ENCODE measurements at places on chromosomes 12 and 14.

- DNase-seq = no peak
Observed at GRCh38 chr14:23177181-23177580, 6.3 kb downstream of the SLC7A8 start.

DNA sequence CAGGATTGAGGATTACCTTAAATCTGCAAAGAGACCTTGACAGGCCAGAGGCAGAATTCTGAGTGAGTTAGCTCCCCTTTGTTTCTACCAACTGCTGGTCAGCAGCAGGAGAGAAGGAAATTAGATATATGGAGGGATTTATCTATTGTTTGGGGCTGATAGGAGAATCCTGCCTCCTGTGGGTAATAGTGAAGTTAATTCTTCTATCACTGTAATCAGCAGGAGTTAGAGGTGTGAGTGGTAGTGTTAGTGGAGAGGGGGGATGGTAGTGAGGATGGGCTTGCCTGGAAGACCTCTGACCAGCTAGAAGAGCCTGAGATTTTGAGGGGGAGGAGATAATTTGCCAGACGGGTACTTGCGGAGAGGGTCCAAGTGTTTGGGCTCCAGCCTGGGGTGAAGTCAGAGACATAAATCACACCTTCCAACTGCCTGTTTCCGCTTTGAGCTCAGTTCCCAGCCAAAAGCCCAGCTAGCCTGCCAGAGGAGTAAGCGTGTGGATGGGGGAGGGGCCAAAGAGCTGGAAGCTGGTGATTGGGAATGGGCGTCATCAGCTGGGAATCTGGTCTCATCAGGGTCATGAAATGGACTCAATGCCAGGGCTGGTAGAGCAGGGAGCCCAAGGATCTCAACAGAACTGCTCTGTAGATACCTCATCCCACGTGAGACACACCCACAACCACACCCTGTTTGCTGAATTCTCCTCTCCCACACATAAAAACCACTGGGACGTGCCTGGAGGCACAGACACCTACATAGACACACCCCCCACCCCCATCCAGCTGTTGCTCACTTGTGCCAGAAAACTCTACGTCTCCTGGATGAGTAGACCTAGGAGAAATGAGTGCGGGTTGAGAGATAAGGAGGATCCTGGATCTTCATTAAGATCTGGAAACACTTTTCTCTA is 13.1 kb upstream of the ITGA5 start:
- no peak for DNase-seq

DNA sequence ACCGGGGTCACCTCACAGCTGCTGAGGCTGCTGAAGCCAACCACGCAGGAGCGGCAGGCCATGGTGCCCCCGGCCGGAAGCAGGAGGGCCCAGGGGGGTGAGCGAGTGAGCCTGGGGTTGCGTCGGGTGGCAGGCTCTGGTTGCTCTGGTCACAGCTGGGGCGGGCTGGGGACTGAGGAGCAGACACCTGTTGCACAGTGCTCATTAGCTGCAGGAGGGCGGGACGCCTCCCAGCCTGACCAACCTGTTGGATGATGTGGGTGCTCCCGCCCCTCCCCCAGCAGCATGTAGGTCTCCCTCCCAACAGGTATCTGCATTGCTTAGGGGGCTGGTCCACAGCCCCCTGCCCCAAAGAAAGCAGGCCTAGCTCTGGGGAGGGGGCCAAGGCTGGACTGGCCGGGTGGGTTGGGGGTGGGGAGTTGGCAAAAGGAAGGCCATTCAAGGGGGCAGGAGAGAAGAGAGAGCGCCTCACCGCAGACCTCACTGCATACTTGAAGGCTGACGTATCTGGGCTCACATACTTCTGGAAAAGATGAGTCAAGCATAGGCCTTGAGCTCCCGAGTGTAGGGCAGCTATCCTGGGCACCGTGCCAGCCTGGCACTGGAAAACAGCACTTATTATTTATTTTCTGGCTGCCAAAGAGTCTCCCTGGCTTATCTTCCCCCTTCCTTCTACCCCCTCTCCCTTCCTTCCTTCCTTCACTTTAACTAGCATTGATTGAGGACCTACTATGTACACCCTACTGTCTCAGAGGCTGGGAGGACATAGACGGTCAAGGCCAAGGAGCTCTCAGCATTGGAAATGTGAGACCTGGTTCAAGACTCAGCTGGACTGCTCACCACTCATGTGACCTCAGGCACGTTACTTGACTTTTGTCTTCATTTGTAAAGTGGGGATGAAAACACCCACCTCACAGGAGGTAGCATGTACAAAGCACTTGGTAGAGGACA is at the start of gene KRT80:
Gene KRT80 (minus strand): TSS at position 174 of the 951 bp plus-strand sequence. CDS start 112 bp downstream, at position 62.
- DNase-seq = peak; percentile 30

- DNase-seq = no peak
Observed at GRCh38 chr12:65495233-65495632, 216.8 kb downstream of the MSRB3 start.

DNA sequence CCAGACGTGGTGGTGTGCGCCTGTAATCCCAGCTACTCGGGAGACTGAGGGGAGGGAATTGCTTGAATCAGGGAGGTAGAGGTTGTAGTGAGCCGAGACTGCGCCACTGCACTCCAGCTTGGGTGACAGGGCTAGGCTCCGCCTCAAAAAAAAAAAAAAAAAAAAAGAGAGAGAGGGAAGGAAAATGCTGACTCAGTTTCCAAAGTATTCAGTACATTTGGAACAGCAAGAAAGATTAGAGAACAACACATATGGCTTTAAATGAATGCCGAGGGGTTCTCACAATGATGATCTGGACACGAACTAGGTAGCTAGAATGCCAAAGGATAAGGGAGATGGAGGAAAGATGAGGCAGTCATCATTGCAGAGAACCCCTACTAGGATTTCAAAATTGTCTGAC is 97.4 kb downstream of the NAV3 start:
- no peak for DNase-seq

DNA sequence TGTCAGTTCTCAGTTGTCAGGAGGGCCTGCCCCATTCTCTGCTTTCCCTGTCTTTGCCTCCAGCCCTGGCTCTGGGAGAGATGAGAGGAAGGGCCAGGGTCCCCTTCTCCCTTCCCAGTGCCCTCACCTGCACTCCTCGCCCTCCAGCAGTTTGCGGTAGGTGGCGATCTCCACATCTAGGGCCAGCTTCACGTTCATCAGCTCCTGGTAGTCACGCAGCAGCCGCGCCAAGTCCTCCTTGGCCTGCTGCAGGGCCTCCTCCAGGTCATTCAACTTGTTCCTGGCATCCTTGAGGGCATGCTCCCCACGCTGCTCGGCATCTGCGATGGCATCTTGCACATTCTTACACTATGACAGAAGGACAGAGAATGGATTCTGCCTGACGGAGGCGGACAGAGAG is 5.4 kb downstream of the KRT2 start:
- DNase-seq = no peak

DNA sequence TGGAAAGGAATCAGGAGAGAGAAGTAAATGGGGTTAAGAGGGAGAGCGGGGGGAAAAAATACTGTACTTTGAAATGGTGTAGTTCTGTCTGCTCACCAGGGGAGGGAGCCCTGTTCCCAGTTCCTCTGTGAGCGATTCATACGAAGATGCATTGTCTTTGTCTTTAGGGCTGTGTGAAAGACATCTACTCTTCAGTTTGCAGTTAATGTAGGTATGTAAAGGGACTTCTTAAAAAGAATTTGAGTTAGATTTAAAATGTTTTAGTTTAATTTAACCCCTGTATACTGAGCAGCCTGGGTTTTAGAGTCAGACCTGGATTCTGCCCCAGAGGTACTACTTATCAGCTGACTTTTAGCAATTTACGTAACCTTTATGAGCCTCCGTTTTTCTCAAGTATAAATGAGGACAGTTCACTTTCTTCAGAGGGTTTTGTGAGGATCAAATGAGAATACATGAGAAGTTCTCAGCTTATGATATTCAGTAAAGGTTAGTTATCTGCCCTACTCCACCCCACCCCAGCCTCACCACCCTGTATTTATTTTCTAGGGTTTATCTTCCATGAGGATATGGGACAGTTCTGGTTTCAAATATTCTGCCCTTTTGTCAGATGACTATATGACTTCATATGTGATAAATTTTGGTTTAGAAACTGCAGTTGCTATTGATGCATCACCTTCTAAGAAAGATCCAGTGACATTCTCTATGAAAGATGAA is 82.5 kb upstream of the EVL start:
- peak; percentile 35 for DNase-seq

- no peak for DNase-seq
Observed at GRCh38 chr12:2068653-2069052, 15.9 kb downstream of the CACNA1C start.

DNA sequence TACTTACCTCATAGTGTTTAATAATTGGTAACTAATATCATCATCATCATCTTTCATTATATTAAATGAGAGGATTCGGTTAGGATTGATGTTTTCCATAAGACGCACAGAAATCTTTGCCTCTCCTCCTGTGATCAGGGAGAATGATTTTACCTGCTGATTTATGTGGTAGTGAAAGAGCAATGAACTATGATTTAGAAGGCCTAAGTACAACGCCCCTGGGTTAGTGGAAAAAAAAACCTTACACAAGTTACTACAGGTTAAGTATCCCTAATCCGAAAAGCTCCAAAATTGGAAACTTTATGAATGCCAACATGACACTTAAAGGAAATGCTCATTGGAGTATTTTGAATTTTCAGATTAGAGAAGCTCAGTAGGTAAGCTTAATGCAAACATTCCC is 55.8 kb downstream of the ARID2 start:
- no peak for DNase-seq

GRCh38 chr12:5391653-5392052 is 40.3 kb upstream of the NTF3 start:
- no peak for DNase-seq

GRCh38 chr12:106238146-106238545 is 9.7 kb downstream of the CKAP4 start:
- DNase-seq = no peak

- DNase-seq = no peak
Observed at GRCh38 chr14:94373708-94374107, 14.7 kb downstream of the SERPINA1 start.

- no peak for DNase-seq
Observed at GRCh38 chr12:24966951-24967564, 18.2 kb upstream of the BCAT1 start.

DNA sequence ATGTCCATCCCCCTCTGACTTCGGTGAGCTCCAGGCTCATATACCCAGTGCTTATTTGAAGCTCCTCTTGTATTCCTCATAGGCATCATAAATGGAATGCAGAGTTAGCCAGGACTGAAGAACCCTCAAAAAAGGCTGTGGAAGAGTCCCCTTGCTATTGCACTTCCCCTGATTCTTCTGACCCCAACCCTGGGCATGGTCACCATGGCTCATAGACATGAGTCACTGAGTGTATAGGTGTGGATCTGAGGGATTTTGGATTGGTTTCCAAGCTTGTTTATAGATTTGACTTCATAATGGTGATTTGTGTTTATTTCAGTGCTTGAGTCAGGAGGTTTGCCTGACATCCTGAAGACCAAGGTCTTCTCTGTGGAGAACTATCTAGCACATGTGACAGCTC is 98.4 kb upstream of the SLC38A2 start:
- no peak for DNase-seq

DNA sequence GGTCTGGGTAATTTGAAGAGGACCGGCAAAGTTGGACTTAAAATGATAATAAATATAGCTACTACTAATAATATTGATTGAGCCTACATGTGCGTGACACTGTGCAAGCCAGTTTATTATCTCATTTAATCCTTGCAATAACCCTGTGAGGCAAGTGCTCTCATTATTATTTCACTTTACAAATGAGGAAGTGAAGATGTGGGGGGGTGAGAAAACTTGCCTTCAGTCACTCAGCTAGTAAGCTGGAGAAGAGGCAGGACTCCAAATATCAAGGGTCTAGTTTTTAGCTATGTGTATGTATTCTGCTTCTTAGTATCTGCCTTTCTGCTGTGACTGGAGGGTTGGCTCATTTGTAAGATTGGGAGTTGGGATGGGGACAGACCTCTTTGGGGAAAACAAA is 39.2 kb downstream of the NPAS3 start:
- no peak for DNase-seq

DNA sequence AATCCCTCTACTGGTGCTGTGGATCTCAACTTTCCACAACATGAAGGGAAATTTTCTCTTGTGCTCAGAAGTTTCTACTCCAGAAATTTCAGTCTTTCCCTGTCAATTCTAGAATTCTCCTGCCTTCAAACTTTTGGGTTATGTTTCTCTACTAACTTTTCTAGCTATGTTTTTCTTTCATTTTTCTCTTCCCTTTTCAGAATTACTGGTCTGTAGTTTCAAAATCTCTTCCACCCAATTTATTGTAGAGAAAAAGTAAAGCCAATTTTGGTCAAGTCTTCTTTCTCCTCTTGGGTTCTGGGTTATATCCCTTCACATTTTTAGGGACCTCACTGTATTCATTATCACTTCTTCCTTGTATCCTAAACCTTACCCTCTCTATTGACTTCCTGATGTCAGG is 18.9 kb downstream of the CNTN1 start:
- DNase-seq = no peak

DNA sequence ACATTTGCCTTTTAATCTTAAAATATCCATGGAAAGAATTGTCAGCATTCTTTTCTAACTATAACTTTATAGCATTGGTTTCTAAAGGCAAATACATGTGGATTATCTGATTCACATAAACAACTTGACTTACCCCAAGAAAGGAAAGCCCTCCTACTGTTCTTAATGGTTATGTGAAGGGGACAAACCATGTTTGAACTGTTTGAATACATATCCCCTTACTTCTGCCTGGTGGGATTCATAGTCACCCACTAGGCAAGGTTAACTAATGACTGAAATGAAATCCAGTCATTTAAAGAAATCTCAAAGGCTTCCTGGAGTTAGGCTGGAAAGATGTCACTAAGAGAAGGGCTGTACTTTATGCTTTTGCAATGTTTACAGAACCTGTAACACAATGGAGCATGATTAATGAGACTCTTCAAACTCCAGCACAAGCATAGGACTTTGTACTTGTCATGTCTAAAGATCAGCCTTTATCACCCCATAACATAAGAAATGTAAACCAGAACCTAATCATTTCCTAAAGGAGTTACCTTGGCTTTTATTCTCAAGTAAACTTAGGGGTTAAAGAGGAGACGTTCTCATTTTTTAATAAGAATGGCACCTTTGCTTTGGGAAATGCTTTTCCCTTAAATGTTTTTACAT is 10.2 kb upstream of the FLRT2 start:
- DNase-seq = no peak

DNA sequence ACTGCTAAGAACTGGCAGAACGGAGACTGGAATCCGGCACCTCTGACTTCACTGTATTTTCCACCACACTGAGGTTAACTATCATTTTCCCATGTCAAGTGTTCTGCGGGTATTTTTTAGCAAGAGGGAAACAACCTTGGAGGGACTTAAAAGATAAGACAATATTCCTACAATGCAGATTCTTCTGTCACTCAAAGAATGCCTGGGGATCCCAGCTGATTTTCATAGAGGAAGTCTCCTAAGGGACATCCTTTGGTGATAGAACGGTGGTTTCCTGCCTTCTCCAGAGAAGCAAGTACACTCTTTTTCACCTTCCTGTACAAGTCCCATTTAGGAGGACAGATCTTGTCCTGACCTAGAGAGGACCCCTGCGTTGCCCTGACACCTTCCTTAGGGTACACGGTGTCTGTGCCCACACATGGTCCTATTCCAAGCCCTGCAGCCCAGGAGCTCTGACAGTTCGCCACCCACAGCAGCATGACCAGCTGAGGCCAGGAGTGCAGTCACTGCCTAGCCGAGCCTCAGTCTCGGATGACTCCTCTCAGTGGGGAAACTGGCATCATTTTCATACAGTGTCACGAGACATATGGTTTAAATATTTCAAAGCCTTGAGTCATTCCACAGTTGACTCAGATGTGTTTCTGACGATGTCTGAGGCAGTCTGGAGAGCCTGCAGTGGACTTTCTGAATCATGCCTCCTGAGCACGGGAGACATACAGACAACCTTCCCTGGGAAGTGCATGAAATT is 181.3 kb upstream of the FKBP4 start:
- peak; percentile 53 for DNase-seq

GRCh38 chr12:1966561-1967226 is 37.6 kb downstream of the DCP1B start:
- DNase-seq = no peak
